NCI-H510A treated with DMSO at 0.1 percent for 48 hours (cell line): ENCODE measurements at places on chromosomes 7 and 10.

DNA sequence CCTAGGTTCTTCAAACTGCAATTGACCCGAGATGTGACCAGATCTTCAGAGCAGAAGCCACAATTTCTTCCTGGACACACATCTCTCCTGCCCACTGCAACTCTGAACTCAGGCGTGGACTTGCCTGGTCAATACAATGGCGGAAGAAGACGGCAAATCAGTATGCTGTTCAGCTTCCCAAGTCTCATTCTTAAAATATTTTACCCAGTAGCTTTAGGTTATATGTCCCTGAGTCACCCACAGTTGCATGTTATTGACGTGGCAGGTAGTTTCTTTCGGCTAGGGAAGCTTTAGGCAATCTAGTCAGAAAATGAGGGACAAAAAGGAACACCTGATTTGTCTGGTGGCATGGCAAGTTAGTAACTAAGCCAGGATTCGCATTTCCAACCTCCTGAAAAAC, 22.5 kb downstream of the CEP41 start:
- no peak for DNase-seq

DNA sequence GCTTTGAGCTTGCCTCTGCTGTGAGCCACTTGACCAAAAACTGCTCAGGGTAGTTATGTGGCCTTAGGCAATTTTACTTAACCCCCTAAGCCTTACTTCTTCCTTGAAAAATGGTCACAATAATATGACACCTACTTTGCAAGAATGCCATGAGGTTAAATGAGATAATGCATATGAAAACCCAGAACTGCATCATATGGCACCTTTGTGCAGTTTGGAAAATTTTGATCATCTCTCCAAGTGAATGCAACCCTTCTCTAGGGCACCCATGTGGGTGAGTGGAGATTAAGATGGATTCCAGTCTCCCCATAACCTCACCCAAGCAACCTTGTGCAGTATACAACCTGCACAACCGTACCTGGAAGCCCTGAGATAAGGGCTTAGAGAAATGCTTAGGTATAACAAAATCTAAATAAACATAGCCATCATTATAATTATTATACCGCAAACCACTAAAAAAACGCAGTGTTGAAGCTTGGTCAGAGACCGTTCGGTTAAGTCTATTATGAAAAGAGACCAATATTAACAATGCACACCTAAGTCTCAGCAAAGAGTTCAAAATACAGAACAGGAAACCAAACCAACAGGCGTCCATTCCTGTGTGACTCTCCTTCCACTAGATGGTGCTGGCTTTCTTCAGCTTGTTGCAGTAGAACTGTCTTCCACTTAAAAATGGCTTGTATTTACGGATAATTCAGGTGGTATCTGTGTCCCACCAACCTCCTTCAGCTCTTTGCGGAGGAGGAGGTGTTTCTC, 21.0 kb upstream of the ASB15 start:
- peak; percentile 47 for DNase-seq

GRCh38 chr7:102093599-102094315, 192.9 kb upstream of the SH2B2 start:
- DNase-seq: no peak

- no peak for DNase-seq
These were observed 2.9 kb downstream of the TECPR1 start for GRCh38 chr7:98249106-98249505.

DNA sequence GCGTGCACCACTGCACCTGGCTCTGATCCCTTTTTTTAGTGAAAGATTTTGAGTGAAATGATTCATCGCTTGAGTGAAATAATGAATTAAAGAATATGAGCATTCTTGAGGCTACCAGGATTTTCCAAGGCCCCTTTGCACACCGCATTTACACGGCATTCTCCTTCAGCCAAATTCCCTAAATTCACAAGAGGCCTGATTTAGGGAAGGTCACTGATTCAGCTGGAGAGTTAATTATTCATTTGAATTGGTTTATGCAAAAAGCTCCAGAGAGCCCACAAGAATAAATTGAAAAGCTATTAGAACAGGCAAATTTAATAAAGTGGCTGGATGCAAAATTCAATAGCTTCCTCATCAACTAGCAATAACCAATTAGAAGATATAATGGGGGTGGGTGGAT, 46.5 kb downstream of the LEP start:
- DNase-seq: no peak
